ENCODE measurements at places on chromosomes 2 and 18.

GRCh38 chr18:29028560-29028959 is 851.6 kb upstream of the CDH2 start:
- H3K36me3 ChIP-seq = no peaks in the 10 kb centered on the region
- H3K4me1 ChIP-seq = no peaks in the 10 kb centered on the region
- H3K27ac ChIP-seq = no peak overlapping the region
- H3K4me3 ChIP-seq = no peak overlapping the region

GRCh38 chr2:214127571-214127970 is 283.3 kb upstream of the VWC2L start:
- H3K4me1 ChIP-seq = peaks cover 4% of the 10 kb centered on the region
- H3K27ac ChIP-seq = no peak overlapping the region
- no peak overlapping the region for H3K4me3 ChIP-seq
- no peak for DNase-seq

DNA sequence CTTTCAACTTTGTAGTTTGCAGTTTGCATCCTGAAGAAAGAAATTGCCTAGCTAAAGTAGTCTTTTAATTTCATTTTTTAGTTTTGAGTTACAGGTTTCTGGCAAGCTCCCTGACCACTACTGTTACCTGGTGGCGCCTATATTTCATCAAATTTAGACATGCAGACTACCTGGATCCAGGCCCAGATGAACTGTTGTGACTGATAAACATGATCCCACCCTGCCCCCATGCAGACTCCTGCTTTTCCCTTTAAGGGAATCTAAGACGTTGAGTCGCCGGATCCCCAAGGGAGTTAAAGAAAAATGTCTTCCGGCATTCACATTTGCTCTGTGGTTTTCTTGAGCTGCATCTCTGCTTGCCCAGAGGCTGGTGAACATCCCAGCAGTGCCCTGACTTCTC is 22.2 kb downstream of the METAP1D start:
- H3K27ac ChIP-seq = no peak overlapping the region
- no peak overlapping the region for H3K4me3 ChIP-seq
- H3K4me1 ChIP-seq = no peaks in the 10 kb centered on the region

DNA sequence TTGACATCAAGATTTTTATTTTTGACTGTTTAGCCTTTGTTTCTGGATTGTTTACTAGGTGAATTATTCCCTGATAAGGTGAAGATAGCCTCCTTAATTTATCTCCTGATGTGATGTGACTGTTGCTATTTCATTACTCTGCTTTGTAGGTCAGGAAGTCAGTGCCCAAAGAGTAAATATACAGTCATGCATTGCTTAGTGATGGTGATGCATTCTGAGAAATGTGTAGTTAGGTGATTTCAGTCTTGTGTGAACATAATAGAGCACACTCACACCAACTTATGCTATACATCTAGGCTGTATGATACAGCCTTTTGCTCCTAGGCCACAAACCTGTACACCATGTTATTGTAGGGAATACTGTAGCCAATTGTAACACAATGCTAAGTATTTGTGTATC is 102.4 kb upstream of the THUMPD2 start:
- no peaks in the 10 kb centered on the region for H3K36me3 ChIP-seq
- H3K4me1 ChIP-seq = no peaks in the 10 kb centered on the region
- H3K27ac ChIP-seq = no peak overlapping the region
- no peak overlapping the region for H3K4me3 ChIP-seq

DNA sequence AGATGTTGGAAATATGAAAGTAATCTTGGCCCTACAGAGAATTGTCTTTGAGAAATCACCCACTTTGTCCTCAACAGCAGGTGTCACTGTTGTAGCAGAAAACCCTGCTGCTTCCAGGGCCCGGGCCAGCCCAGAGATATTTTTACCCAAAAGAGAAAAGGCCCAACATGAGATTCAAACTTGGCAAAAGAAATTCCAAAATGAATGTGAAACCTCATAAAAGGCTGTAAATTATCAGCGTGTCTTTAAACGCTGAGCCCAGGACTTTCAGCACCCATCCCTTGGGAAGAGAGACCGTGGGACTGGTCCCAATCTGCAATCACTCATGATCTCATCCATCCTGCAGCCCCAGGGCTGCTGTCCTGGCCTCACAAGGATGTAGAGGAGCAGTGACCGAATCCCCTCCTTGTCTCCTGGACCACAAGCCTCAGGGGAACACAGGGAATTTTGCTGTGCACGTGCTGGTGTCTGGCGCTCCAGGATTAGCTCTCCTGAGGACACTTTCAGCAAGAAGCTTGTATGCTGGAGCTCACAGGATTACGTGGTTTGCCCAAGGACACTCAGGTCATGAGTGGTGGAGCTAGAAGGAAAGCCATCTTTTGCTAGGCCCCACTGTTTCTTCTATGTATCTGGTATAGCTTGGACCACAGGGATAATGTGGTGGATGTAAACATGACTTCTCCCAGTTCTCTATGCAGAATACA is 202.1 kb downstream of the RNF144A start:
- no peaks in the 10 kb centered on the region for H3K4me1 ChIP-seq
- no peak overlapping the region for H3K4me3 ChIP-seq
- H3K27me3 ChIP-seq = no peaks in the 10 kb centered on the region
- DNase-seq = no peak
- H3K36me3 ChIP-seq = no peaks in the 10 kb centered on the region
